ENCODE measurements at places on chromosomes 6 and 20. TPM values are rescaled to one million over a fixed set of nuclear protein-coding genes. Genes with fewer than 3 reads are reported as not detected.

SMLR1 gene
- not detected for total RNA-seq

TINAG gene
- total RNA-seq = not detected

IMPG1 gene
- not detected for total RNA-seq

RUNX2 gene
- total RNA-seq = 4.2 TPM

VWA7 gene
- 0.34 TPM for total RNA-seq

ARG1 gene
- total RNA-seq = not detected

PLEKHG1 gene
- 2.5 TPM for total RNA-seq

CAP2 gene
- 5.6 TPM for total RNA-seq

GMPR gene
- total RNA-seq = 0.32 TPM

ATXN1 gene
- 7.2 TPM for total RNA-seq

GMDS gene
- 17.2 TPM for total RNA-seq

MEI4 gene
- not detected for total RNA-seq

WFDC5 gene
- total RNA-seq = 0.51 TPM

CST4 gene
- total RNA-seq = not detected

CDH26 gene
- 1.2 TPM for total RNA-seq

GPSM3 gene
- total RNA-seq = 13.2 TPM

SIGLEC1 gene
- not detected for total RNA-seq

HRH3 gene
- total RNA-seq = not detected

MYMX gene
- total RNA-seq = not detected

CCDC170 gene
- 0.41 TPM for total RNA-seq

FAM83D gene
- total RNA-seq = 51.8 TPM

SRXN1 gene
- total RNA-seq = 51.9 TPM

PPP1R16B gene
- total RNA-seq = not detected

BMP6 gene
- total RNA-seq = 2.3 TPM

ENPP1 gene
- total RNA-seq = 1.6 TPM

SNAP91 gene
- not detected for total RNA-seq

C6orf15 gene
- 0.68 TPM for total RNA-seq

ADGRF5 gene
- total RNA-seq = 0.03 TPM

MAP3K5 gene
- 4.1 TPM for total RNA-seq

DOK5 gene
- not detected for total RNA-seq

CRYBG1 gene
- total RNA-seq = 109 TPM

MTHFD1L gene
- total RNA-seq = 44.5 TPM

KCNK16 gene
- total RNA-seq = not detected

NRSN1 gene
- not detected for total RNA-seq

Data from foreskin keratinocyte (primary cell).